Heart left ventricle (tissue), 16 donors: ENCODE measurements at places on chromosomes 6 and 20.
A peak's percentile ranks its signal among the peaks of the same experiment; 100 is the strongest.

- no peak overlapping the region for H3K4me3 ChIP-seq
- DNase-seq, result no peak
- no peaks in the 10 kb centered on the region for H3K36me3 ChIP-seq
- no peaks in the 10 kb centered on the region for H3K27me3 ChIP-seq
These were observed 871.1 kb downstream of the KIF16B start for GRCh38 chr20:15702161-15702560.

- no peaks in the 10 kb centered on the region for H3K27me3 ChIP-seq
- H3K36me3 ChIP-seq, result no peaks in the 10 kb centered on the region
- H3K27ac ChIP-seq, result no peak overlapping the region
- no peak overlapping the region for H3K4me3 ChIP-seq
These were observed 54.9 kb upstream of the IER3 start for GRCh38 chr6:30799210-30799609.

- H3K36me3 ChIP-seq, result no peaks in the 10 kb centered on the region
- H3K27me3 ChIP-seq, result no peaks in the 10 kb centered on the region
- H3K27ac ChIP-seq, result no peak overlapping the region
- H3K4me1 ChIP-seq, result no peaks in the 10 kb centered on the region
- H3K4me3 ChIP-seq, result no peak overlapping the region
These were observed 72.0 kb downstream of the TTLL2 start for GRCh38 chr6:167396659-167397490.

- H3K4me3 ChIP-seq, result no peak overlapping the region
- H3K4me1 ChIP-seq, result peaks cover 22% of the 10 kb centered on the region
- H3K36me3 ChIP-seq, result no peaks in the 10 kb centered on the region
- H3K27ac ChIP-seq, result no peak overlapping the region
- DNase-seq, result peak; percentile 28
These were observed 43.1 kb upstream of the FOXP4 start for GRCh38 chr6:41502917-41503671.

DNA sequence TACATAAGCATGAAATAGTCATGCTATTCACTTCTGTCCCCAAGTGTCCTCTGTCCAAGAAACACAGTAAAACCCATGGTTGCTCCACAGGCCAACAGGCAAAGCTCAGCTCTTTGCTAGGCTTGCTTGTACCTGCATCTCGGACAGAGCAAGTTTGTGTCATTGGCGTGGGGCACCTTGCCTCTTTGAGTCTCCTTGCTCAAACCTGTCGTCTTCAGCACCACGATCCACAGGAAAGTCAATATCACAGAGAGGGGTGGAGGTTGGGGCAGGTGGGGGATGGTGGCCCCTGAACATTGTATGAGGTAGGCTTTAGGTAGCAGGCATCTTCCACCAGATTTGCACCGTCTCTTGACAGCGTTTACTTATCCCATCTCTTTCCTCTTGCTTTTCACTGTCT, 4.1 kb upstream of the TMEM14B start:
- peaks cover 12% of the 10 kb centered on the region for H3K4me1 ChIP-seq
- H3K36me3 ChIP-seq, result peaks cover 16% of the 10 kb centered on the region
- no peak overlapping the region for H3K27ac ChIP-seq
- no peaks in the 10 kb centered on the region for H3K27me3 ChIP-seq

- H3K27ac ChIP-seq, result no peak overlapping the region
- peaks cover 38% of the 10 kb centered on the region for H3K36me3 ChIP-seq
- H3K4me1 ChIP-seq, result no peaks in the 10 kb centered on the region
- no peak overlapping the region for H3K4me3 ChIP-seq
- H3K27me3 ChIP-seq, result no peaks in the 10 kb centered on the region
These were observed 2.5 kb downstream of the TTPAL start for GRCh38 chr20:44478206-44478605.

DNA sequence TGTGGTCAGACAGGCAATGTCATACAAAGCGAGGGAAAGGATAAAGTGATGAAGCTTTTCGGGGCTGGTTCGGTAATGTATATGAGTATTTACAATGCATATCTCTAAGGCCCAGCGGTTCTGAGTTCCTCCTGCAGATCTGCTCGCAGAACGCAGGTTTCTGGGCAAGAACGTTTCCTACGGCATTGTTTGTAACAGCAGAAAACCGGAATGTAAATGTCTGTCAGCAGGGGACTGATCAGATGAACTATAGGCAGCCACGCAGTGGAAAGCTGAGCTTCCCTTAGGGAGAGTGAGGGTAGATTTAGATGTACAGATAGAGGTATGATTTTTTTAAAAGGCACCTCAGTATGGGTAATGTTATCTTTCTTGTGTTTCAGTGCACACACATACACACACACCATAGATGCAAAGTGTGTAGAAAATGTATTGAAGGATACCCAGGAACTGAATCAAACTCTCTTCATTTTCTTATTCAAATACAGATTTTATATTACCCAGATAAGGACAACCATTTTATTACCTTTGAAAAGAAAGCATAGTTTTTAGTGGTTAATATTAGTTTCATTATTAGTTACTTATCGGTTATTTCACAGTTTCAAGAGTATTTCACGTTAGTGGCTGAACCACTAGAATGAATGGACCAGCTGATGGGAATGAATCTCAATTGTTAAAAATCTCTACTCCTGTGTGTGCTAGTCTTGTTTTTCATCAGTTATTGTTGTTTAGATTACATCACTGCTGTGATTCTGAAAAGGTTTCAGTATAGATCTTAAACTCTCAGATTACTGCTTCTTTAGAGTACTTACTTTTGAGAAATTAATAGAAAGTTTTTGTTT, 56.2 kb downstream of the SNX9 start:
- DNase-seq, result no peak
- no peak overlapping the region for H3K4me3 ChIP-seq

DNA sequence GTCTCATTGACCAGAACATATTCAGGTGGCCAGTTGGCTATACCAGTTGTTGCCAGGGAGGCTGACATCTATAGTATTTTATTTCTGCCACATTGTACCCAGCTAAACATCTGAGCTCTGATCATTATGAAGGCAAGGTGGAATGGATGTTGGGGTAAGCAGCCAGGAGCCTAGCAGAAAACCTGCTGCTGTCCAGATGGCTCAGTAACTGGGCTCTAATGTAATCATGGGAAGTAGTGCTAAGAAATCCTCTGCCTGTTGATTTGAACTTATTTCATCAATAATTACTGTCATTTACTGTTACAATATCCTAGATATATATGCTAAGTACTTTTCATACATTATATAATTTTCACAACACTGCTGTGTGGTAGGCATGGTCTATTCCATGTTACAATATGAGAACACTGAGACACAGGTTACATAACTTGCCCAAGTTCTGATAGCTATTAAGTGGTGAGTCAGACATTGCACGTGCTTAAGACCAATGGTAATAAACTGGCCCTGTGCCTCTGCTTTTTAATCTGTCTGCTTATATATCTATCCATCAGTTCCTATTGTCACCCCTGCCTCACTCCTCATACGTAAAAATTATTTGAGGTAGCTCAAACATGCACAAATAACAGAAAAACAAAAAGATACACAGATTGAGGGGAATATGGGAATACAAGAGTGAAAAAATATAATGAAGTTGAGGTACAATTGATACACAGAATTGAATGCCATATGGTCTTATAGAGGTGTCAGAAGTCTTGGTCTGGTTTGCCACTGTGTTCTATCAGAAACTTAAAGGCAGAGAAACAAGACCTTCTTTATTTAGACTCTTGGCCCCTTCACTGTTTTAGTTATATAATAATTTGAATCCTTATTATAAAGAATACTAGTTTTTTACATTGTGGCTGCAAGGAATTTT, 25.2 kb downstream of the TBPL1 start:
- no peaks in the 10 kb centered on the region for H3K27me3 ChIP-seq
- H3K4me3 ChIP-seq, result no peak overlapping the region
- H3K36me3 ChIP-seq, result no peaks in the 10 kb centered on the region
- no peak overlapping the region for H3K27ac ChIP-seq
- no peak for DNase-seq
- H3K4me1 ChIP-seq, result no peaks in the 10 kb centered on the region

DNA sequence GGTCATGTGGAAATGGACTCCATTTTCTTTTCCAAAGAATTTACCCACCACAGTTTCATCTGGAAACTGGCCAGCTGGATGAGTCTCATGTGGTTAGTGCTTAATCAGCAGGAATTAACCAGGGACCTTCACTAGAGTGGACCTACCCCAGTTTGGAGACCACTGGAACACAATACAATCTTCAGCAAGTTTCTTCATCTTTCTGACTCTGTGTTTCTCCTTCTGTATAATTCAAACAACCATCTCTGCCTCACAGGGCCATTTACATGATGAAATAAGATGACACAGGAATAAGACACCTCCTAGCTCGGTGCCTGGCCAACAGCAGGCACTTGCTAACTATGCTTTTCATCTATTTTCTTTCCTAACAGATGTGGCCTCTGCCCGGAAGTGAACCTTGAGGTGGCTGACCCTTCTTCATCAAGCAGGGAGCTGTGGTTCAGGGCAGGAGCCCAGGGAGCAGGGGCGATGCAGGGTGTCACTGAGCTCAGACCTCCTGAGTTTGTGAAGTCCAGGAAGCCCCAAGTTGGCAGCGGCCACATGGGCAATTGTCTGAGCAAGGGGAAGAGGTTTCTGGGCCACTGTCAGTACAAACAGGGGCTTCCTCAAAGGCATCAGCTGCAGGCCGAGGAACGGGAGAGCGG, 98.8 kb downstream of the SOD2 start:
- no peak overlapping the region for H3K4me3 ChIP-seq
- H3K36me3 ChIP-seq, result no peaks in the 10 kb centered on the region
- no peaks in the 10 kb centered on the region for H3K4me1 ChIP-seq
- H3K27ac ChIP-seq, result no peak overlapping the region
- H3K27me3 ChIP-seq, result no peaks in the 10 kb centered on the region

DNA sequence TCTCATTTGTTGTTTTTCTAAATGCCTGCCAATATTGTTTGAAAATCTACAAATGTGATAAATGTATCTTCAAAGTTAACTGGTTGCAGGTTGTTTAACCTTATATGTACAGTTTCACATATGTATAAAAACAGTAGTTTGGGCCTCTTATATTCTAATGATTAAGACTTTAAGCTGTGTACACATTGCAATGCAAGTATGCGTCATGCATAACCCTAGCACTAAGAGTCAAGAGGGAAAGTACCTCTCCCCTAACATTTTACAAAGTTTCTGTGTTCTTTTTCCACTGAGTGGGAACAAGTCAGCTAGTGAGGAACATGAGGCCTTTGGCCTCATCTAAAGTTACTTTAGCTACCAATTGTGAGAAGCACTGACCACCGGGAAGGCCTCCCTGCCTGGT, 25.7 kb upstream of the MICB start:
- H3K4me1 ChIP-seq, result no peaks in the 10 kb centered on the region
- H3K36me3 ChIP-seq, result no peaks in the 10 kb centered on the region
- DNase-seq, result no peak
- H3K4me3 ChIP-seq, result no peak overlapping the region

GRCh38 chr6:6176586-6177228, 143.8 kb downstream of the F13A1 start:
- no peak overlapping the region for H3K27ac ChIP-seq
- H3K4me3 ChIP-seq, result no peak overlapping the region
- H3K4me1 ChIP-seq, result no peaks in the 10 kb centered on the region
- no peaks in the 10 kb centered on the region for H3K36me3 ChIP-seq
- no peaks in the 10 kb centered on the region for H3K27me3 ChIP-seq

DNA sequence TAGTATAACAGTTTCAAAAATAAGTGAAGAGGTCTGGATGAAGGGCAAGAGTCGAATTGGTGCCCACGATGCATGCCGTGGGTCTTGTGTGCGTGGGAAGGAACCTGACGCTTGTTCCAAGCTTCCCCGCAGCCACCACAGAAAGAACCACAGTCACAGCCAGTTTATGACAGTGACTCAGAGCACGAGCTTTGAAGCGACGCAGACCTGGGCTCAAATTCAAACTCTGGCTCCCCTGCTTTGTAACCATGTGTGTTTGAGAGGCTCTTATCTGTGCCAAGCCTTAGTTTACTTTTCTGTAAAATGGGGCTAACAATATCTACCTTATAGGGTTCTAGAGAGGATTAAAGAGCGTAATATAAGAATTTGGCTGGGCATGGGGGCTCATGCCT, 65.5 kb downstream of the SYNJ2 start:
- DNase-seq, result no peak
- peaks cover 4% of the 10 kb centered on the region for H3K36me3 ChIP-seq
- no peak overlapping the region for H3K27ac ChIP-seq
- H3K27me3 ChIP-seq, result no peaks in the 10 kb centered on the region
- no peak overlapping the region for H3K4me3 ChIP-seq

DNA sequence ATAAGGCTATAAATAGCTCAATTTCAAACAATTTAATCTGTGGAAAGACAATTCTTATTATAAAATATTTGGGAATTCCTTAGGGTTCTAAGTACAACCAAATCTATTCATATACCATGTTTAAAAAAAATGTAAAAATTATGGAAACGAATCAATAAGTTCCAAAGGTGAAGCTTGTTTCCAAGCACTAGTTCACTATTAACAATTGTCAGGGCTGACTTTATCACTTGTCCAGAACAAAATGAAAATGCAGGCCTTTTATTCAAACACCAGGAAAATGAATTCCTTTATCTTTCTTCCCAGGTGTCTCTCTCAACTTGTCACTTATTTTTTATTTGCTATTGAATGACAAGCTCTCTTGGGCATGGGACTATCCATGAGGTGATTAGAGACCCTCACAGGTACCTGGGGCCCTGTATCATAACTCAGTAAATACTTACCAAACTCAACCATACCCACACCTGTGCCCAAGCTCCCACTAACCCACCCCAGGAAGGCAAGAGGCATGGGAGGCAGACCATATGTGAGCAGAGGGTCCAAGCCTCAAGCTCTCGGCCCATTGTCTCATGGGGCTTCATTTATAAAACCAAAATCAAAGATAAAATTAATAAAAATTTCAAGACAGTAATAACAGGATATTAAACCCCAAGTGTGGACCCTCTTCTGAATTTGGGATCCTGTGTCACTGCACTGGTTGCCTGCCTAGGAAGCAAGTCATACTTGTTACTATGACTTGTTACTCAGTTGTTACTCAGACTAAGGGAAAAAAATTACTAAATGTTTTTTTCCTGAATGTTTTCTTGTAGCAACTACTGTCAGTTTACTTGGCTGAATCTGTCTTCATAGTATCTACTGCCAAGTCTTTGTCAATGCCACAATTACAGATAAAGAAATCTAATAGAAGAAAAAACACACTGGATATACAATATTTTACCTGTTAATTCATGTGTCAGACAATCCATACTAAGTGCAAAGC, 54.7 kb downstream of the PTPRK start:
- H3K27ac ChIP-seq, result no peak overlapping the region
- H3K27me3 ChIP-seq, result no peaks in the 10 kb centered on the region
- no peak overlapping the region for H3K4me3 ChIP-seq
- no peak for DNase-seq
- H3K4me1 ChIP-seq, result peaks cover 12% of the 10 kb centered on the region
- H3K36me3 ChIP-seq, result no peaks in the 10 kb centered on the region

DNA sequence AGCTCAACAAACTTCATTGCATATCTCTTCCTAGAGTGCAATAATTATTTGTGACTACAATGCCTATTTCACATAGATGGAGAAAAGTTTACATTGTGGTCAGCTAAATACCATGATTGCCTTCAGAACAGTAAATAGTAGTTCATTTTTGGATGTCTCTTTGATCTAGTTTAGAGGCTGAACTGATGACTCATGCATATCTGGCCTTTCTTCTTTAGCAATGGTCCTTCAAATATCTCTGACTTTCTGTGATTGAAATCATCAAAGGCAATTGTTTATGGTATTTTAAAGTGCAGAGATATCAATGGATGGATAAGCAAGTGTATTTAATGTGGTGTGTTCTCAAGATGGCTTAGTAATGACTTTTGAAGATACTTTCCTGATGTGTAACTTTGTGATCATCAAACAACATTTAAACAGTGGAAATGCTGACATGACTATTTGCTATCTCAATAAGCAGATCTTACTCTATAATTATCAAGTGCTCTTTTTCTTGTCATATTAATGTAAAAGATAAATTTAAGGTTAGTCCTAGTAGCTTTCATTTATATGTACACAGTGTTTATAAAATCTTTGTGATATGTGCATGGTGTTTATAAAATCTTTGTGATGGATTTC, 523.7 kb upstream of the SLC35B3 start:
- H3K27ac ChIP-seq, result no peak overlapping the region
- no peaks in the 10 kb centered on the region for H3K36me3 ChIP-seq
- DNase-seq, result no peak
- H3K4me1 ChIP-seq, result no peaks in the 10 kb centered on the region
- H3K27me3 ChIP-seq, result no peaks in the 10 kb centered on the region
